ENCODE measurements at places on chromosomes 4 and X.

- DNase-seq: no peak
Measured at GRCh38 chrX:153901753-153902140, 2.7 kb upstream of the AVPR2 start.

GRCh38 chr4:150381036-150381435 lies 200.9 kb upstream of the MAB21L2 start:
- no peak for DNase-seq

DNA sequence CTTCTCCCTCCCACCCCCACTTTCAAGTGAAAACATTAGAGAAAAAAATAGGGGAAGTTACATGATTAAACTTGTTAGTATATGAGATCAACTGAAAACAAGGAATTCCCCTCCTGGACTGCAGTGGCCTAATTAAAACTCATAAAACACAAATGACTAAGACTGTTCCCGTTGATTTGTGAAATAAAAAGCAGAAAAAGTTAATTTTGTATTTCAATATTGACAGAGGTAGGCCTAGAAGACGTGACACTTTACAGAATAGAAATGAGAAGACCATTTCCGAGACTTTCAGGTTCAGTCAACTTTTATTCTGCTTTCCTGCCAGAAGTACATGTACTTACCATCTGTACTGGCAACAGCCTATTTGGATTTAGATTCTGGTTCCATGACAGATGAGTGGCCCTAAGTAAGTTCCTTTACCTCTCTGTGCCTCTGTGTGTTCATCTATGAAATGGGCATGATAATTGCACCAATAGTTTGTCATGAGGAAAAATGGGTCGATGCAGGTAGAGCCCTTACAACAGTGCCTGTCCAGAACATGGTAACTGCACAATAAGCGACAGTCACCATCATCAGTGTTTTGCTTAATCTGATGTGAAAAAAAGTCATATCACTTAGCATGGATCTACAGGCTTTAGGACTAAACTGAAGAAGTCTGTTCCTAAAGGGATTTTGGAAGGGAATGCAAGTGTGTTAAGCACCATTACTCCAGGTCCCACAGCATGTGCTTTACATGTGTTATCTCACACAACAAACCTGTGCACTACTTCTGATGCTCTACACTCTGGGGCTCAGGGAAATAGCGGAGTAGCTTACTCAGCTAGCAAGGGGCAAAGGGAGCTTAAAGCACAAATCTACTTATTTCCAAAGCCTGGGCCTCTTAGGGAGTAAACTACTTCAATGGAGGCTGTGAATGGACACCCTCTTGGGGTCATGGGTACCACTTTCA lies 562.3 kb upstream of the DIPK2B start:
- DNase-seq: no peak

GRCh38 chr4:169626331-169627282 lies 6.2 kb downstream of the CLCN3 start:
- DNase-seq: no peak

- DNase-seq: no peak
Measured at GRCh38 chrX:69457756-69458155, 46.4 kb upstream of the NALF2 start.

DNA sequence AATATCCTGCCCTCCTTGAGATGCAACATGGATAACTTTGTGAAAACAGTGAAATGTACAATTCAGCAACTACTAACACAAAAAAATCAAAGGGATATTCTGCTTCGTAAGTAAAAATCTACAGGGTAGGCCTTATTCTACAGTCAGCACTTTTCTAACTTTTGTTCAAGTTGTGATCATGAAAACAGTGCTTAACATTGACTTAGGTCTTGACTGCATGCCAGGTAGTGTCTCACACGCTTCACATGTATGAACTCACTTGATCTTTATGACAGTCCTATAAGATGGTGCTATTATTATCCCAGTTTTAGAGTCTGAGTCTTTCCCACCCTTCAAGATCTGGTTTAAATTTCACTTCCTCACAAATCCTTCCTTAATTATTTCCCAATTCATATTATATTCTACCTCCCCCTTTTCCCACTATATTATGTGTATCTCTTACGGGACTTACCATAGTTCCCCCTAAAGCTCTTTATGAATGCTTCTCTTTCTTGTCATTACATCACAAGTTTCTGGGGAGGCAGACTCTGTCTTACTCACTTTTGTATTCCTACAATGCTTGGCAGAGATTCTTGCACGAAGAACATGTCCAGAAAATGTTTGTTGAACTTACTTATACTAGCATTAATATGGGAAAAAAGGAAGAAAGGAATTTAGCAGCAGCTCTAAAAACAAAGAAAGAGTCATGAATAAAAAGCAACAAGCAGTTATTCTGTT lies 179.8 kb downstream of the SCFD2 start:
- no peak for DNase-seq

DNA sequence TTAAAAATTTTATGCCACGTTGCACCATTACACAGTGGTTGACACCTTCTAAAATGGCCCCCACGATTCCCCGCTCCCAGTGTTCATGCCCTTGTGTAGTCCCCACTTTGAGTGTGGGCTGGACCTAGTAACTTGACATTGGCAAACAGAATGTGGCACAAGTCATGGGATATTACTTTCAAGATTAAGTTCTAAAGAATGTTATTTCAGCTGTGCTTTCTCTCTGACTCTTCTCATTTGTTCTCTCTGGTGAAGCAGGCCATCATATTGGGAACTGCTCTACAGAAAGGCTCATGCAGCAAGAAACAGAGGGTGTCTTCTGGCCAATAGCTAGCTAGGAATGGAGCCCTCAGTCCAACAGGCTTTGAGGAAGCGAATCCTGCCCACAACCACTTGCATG lies 67.1 kb downstream of the ATXN3L start:
- no peak for DNase-seq

DNA sequence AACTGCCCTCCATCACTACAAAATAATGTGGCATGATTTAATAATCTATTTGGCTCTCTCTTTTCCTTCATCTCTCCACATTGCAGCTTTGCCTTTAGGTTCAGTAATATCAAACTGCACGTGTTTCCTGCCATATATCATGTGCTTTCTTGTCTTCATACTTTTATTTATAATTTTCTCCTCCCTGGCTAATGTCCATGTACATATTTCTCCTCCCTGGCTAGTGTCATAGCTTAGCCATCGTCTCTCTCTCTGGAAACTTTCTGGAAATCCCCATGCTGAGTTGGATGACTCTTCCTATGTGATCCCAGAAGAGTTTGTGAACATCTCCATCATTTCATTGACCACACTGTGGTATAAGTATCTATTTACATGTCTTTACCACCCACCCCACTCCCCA lies 21.3 kb upstream of the PDGFC start:
- DNase-seq: no peak

DNA sequence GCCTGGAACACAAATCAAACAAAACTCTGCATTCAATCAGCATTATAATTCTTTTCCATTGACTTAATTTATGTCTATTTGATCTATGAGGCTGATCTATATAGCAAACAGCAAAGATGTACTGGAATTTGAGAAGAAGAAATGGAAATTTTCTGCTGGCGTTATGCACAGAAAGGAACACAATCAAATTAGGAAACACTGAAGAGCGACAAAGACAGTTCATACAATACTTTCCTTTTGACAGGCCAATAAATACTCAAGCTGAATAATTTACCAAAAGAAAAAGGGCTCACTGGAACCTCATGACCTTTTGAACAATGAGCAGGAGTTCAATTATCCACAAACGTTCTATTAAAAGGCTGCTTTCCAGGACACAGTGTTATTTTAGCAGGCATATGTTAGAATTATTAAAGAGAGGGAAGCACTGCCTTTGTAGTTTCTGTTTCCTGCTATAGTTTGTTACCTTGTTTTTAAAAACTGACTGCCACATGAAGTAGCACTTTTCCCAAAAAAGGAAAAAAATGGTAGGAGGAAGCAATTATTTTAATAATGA lies 8.1 kb downstream of the PDHA2 start:
- peak; percentile 37 for DNase-seq

DNA sequence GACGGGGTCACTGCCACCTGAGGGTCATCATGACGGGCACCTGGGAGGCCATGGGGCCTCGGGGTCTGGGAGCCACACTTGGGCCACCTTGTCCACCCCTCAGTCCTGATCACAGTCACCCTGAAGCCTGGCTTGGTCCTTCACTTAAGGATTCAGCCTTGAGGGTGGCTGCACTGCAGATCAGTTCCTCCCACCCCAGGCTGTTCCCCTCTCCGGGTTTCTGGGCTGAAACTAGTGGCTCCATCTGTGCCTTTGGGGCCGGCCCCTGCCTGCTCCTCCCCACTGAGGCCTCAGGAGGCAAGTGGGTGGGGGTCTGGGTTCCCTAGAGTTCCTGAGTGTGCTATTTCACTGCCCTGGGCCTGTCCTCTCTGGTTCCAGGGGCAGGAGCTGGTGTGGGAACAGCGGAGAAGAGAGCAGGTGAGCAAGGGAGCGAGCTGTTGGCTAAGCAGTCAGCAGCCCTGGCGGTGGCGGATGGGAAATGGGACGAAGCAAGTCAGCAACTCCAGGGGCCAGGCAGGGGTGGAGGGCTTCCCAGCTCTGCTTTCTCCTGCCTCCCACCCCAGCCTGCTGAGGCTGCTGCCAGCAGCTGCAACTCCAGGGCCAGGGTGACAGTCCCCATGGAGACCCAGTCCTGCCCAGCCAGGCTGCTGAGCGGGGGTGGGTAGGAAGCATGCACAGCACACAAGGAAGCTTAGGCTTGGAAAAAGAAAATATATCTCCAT lies 81.2 kb downstream of the TMEM144 start:
- no peak for DNase-seq

- DNase-seq: peak; percentile 44
Measured at GRCh38 chr4:8427761-8428287, 12.7 kb downstream of the ACOX3 start.

GRCh38 chr4:102334624-102335023 lies 10.7 kb downstream of the SLC39A8 start:
- DNase-seq: no peak

DNA sequence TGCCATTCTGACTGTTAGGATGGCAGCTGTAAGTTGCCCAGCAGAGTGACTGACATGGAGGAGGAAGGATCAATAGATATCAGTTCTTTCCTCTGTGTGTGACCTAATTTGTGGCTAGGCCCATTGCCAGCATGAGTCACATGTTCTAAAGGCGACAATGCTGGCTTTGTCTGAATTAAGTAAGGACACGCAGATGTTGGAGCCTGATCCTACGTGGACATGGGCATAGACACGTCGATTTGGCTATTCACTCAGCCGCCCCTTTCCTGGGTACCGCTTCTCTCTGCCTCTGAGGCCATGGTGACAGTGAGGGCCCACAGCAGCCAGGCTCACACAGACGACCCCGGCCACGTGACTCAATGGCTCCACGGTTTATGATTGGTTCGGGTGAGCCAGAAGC lies 16.3 kb downstream of the PROM1 start:
- peak; percentile 72 for DNase-seq

DNA sequence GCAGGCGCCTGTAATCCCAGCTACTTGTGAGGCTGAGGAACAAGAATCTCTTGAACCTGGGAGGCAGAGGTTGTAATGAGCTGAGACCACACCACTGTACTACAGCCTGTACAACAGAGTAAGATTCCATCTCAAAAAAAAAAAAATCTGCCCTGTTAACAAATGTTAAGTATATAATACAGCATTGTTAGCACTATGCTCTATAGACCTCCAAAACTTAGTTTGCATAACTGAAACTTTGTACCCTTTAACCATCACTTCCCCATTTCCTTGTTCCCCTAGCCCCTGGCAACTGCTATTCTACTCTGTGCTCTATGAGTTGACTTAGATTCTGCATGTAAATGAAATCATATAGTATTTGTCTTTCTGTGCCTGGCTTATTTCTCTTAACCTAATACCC lies 76.7 kb downstream of the TAB3 start:
- no peak for DNase-seq

- DNase-seq: peak; percentile 96
Measured at GRCh38 chr4:138680989-138681604, 334.5 kb upstream of the NOCT start.

DNA sequence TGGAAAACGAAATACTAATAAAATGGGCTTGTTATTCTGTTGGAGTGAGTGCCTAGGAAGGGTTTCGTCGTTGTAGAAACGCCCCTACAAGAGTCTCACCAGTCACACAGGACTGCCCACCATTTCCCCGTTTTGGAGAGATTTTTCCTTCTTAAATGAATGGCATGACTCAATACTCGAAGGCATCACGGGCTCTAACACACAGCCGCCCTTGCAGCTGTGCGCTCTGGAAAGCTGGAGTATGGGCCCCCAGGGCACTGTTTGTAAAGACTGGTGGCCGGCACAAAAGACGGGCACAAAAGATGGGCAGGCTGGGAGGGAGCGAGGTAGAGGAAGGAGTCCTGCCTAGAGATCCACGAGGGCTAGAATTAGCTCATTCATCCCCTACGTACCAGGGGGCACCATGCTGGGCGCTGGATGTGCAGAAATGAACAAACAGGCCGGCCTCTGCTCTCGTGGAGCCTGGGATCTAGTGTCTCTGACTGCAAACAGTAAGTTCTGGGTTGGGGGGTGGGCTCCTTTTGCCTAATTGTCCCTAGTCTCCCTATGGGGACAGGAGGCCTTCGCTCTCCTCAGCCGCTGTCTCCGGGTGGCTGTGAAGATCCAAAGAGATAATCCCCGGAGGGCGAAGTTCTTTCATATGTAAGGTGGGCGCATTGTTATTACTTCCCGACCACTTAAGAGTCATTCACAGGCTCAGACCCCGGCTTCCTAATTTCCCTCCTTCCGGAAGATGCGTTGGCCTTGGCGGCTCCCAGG lies 1.0 kb upstream of the SFRP2 start:
- peak; percentile 53 for DNase-seq

DNA sequence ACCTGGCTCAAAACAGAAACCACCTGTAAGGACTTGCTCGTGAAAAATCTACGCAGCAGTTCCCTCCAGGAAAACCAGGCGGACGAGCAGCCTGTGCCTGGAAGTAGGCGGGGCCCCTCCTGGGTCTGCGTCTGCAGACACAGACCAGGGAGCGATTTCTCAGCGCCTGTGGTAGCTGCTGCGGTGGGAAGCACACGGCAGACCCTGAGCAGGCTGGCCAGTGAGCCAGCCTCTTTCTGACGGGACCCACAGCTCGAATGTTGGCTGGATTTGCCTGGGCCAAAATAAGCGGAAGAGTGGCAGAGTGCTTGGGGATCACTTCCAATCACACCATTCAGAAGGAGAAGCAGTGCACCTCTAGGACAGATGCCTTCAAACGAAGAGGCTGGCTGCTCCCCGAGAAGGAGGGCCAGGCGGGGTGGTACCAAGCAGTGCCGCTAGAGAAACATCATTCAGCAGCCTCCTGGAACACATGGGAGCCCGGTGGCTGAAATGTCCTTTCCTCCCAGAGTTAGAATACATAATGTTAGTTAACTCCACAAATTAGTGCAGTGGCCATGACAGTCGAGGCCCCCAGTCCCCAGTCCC lies 85.9 kb downstream of the GATB start:
- peak; percentile 62 for DNase-seq

Data from brain (organoid and tissue), 16 donors.